ENCODE measurements at places on chromosomes 6 and 20.
A peak's percentile ranks its signal among the peaks of the same experiment; 100 is the strongest.

GRCh38 chr6:80988892-80989291 is 763.6 kb downstream of the TENT5A start:
- DNase-seq, result no peak

- no peak for DNase-seq
Measured at GRCh38 chr6:143361536-143362191, 88.8 kb downstream of the ADAT2 start.

GRCh38 chr6:11021003-11021402 is 23.1 kb downstream of the ELOVL2 start:
- no peak for DNase-seq

- DNase-seq, result peak; percentile 27
Measured at GRCh38 chr6:44002593-44003344, 124.5 kb downstream of the MRPL14 start.

- no peak for DNase-seq
Measured at GRCh38 chr20:7980332-7981046, 39.1 kb downstream of the TMX4 start.

DNA sequence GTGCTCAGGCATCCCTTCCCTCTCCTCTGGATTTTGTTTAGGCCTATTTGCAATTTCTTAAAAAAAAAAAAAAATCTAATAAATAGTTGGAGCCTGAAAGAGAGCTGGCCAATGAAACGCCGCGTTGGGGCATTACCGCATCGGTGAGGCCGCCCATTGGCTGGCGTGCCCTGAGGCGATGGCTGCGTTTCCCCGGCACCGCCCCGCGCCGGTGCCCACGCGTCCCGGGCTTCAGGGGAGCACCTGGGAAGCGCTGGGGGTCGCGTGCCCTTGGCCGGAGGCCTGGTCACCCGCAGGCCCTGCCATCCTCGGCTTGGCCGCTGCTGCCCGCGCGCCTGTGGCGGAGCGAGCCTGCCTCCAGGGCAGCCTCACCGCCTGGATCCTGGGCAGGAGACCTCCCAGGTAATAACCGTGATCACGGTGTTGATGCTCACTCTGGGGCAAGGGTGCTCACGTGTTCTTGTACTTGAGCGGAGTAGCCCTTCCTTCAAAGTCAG is 155.4 kb downstream of the NRN1 start:
- peak; percentile 68 for DNase-seq

DNA sequence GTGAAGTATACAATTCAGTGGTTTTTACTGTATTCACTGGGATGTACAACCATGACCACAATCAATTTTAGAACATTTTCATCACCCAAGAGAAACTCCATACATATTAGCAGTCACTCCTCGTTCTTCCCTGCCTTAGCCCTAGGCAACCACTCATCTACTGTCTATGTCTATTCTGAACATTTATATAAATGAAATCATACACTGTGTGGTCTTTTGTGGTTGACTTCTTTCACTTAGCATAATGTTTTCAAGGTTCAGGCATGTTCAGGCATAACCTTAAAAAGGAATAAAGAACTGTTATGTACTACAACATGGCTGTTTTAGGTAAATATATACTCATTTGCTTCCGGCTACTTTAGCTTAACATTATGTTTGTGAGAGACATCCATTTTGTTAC is 37.3 kb downstream of the BLTP3A start:
- no peak for DNase-seq

- no peak for DNase-seq
Measured at GRCh38 chr6:2376429-2377355, 131.3 kb upstream of the GMDS start.

DNA sequence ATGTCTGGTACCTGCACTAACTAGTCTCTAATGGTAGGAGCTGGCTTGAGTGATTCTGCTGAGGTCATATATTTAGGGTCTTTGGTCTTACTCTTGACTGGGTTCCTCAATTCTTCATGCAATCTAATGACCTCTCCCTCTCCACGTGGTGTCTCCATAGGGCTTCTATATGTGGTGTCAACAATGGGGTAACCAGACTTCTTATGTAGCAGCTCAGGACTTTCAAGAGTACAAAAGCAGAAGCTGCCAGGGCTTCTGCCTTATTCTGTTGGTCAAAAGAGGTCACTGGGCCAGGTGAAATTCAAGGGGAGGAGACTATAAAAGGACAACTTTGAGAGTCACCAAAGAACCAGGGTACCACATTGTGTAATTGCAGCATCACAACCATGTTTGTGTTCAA is 54.3 kb downstream of the NUS1 start:
- DNase-seq, result no peak

- no peak for DNase-seq
Measured at GRCh38 chr6:33856031-33856590, 52.3 kb upstream of the MLN start.

- no peak for DNase-seq
Measured at GRCh38 chr6:88749849-88750248, 213.6 kb downstream of the RNGTT start.

- DNase-seq, result peak; percentile 45
Measured at GRCh38 chr20:53643031-53643832, 49.6 kb upstream of the ZNF217 start.

DNA sequence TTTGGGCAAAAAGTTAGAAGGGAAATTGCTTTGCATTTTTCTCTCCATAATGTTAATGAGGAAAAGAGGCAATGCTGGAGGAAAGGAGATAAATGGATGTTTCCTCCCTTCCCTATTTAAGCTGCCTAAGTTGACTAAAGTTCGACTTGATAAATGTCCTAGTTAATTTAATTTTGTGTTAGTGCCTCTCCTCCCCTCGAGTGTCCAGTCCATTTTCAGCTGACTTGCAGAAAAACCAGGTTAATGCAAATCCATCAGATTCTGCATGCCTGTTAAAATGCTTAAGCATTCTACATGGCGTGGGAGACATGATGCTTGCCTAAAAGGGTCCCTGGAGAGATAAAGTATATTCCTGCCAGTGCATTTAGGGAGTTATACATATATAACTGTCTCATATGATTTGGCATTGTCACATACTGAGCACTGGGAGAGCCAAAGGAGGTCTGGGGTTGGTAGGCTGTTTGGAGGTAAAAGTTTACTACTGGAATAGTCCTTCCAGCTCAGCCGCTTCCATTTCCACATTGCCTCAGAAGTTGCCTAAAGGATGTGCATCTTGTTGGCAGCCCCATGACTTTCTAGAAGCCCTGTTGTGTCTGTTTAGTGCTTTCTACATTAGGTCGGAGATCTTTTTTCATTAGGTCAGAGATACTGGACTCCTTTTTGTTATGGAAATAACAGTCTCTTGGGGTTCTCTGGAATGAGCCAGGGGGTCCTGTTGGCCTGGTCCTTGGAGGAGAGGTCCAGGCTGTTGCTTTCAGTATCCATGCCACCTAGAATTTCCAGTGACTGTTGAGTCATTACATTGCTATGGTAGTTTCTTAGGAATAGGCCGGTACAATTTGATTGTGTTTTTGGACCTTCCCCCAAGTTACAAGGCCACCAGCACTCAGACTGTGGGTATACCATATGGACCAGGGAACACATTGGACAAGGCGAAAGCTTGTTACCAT is 30.4 kb downstream of the JARID2 start:
- DNase-seq, result no peak

DNA sequence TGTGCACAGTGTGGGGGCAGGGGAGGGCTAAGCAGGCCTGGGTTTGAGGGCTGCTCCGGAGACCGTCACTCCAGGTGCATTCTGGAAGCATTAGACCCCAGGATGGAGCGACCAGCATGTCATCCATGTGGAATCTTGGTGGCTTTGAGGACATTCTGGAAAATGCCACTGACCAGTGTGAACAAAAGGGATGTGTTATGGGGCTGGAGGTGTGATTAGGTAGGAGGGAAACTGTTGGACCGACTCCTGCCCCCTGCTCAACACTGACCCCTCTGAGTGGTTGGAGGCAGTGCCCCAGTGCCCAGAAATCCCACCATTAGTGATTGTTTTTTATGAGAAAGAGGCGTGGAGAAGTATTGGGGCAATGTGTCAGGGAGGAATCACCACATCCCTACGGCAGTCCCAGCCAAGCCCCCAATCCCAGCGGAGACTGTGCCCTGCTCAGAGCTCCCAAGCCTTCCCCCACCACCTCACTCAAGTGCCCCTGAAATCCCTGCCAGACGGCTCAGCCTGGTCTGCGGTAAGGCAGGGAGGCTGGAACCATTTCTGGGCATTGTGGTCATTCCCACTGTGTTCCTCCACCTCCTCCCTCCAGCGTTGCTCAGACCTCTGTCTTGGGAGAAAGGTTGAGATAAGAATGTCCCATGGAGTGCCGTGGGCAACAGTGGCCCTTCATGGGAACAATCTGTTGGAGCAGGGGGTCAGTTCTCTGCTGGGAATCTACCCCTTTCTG is 44.0 kb upstream of the TTPAL start:
- no peak for DNase-seq

- DNase-seq, result no peak
Measured at GRCh38 chr6:99185525-99185924, 163.9 kb downstream of the FAXC start.

- DNase-seq, result no peak
Measured at GRCh38 chr6:49892280-49892679, 25.9 kb upstream of the CRISP1 start.

DNA sequence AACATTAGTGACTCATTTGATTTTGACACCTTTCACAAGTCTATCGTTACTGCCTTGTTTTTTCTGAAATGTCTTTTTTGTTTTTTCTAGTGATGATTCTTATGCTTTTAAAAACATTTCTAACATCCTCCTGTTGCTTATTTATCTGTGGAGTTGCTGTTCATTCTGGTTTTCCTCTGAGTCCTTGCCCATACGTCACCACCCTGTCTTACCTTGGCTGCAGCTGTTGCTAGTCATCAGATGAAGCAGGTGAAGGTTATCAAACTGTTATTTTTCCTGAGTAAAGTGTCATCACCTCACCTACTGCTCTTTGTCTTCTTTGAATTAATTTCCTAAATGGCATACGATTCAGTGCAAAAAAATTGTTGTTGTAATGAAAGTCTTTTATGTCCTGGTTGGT is 376.6 kb downstream of the GRIK2 start:
- no peak for DNase-seq

GRCh38 chr20:32201977-32202363 is 5.6 kb downstream of the PLAGL2 start:
- no peak for DNase-seq

- no peak for DNase-seq
Measured at GRCh38 chr6:147970970-147971369, 371.7 kb upstream of the SASH1 start.

- DNase-seq, result no peak
Measured at GRCh38 chr20:15859061-15859460, 714.2 kb downstream of the KIF16B start.

DNA sequence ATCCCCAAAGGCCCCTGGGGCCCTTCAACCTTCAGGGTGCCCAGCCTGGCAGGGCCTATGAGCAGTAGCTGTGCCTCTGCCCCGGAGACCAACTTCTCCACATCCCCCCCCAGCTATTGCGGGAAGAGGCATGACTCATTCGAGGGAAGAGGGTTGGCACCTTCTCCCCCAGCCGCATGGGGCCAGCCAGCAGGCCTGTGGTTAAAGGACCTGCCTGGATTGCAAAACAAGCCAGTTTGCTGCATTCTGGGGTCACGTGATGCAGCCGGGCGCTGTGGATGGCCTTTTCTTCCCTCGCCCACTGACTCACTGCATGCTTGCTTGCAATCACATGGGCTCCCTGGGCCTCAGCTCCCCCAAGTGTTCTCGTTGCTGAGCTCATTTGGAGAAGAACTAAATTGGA is 182.5 kb downstream of the MAFB start:
- DNase-seq, result no peak

GRCh38 chr6:12381587-12381986 is 91.4 kb downstream of the EDN1 start:
- DNase-seq, result no peak

DNA sequence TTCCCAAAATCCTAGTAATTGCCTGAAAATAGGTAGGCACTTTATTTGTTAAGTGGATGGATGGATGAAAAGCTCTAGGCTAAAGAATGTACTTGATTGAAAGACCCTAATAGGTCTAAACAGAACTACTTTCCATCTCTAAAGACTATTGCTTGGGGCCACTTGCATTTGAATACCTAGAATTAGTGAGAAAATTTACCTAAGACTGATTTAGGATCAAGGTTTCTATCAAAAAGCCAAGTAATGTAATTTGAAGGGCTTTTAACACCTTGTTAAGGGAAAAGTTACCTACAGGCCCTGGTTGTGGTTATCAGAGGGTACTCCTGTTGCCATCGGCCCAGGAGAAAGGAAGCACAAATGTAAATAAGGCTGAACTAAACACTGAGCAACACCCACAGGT is 580.7 kb downstream of the LMBRD1 start:
- no peak for DNase-seq

DNA sequence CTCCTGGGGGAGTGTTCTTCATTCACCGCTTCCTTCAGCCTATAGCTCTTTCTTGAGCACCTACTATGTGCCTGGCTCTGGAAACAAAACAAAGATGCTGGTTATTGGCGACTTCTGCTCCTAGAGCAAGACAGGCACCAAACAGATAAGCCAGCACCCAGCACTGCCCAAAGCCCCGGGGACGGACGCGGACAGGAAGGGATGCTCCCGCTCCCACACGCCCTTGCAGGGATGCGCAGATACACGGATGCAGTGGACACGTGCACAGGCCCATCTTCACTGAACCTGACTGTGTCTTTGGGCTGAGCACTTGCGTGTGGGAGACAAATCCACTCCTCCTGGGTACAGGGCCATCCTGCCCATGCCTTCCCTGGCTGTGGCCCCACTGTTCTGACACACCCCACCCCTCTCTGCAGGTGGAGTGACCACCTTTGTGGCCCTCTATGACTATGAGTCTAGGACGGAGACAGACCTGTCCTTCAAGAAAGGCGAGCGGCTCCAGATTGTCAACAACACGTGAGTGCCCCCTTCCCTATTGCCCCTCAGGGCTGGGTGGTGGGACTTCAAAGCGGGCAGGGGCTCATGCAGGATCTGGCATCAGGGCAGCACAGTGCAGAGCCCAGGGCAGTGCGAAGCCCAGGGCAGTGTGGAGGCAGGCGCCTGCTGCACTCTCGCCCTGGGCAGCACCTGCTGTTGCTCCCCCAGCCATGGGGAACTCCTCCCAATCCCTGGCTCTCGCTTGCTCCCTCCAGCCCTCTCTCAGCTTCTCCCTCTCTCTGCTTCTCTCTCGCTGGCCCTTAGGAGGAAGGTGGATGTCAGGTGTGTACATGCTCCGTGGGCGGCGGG is 39.9 kb downstream of the SRC start:
- DNase-seq, result no peak

GRCh38 chr6:156396068-156396771 is 381.0 kb upstream of the ARID1B start:
- peak; percentile 12 for DNase-seq

- no peak for DNase-seq
Measured at GRCh38 chr6:151340219-151340978, 51.0 kb downstream of the ZBTB2 start.

DNA sequence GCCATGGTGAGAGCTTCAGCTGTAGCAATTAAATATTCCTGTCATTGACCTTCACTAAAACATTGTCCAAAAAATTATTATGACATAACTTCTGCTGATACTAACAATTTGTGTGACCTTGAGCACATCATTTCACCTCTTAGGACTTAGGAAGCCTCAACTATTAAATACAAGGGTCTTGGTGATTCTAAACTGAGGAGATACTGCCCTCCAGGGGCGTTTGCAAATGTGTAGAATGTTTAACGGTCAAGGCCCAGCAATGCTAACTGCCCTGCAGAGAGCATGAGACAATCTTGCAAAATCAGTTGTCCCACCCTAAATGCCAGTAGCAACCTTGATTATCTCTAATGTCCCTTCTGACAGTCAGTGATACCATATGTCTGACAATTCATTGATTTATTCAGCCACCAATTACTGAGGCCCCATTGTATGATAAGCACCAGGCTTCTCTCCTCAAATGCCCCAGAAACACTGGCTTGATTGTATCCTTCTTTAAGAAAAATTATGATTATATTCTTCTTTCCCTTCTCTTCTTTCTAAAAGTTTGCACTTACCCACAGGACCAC is 284.1 kb upstream of the PLN start:
- no peak for DNase-seq

Data from effector memory CD4-positive, alpha-beta T cell (primary cell).